Bronchial epithelial cell (primary cell): ENCODE measurements at places on chromosomes 1 and 21. TPM values are rescaled to one million over a fixed set of nuclear protein-coding genes. Genes with fewer than 3 reads are reported as not detected.

Gene PIK3C2B
- 2.1 and 8.4 TPM in 2 replicates for total RNA-seq

Gene AZIN2
- total RNA-seq: 1.3 and 1.5 TPM in 2 replicates

Gene NSUN4
- total RNA-seq: 9.0 and 12.0 TPM in 2 replicates

Gene C1orf185
- not detected in 2 replicates for total RNA-seq

Gene ANKRD34A
- under 0.01 TPM in 2 replicates for total RNA-seq

Gene FBLIM1
- 60.9 and 72.4 TPM in 2 replicates for total RNA-seq

GRCh38 chr1:241963722-241964121, 6.2 kb downstream of the BECN2 start:
- DNase-seq: no peak

DNA sequence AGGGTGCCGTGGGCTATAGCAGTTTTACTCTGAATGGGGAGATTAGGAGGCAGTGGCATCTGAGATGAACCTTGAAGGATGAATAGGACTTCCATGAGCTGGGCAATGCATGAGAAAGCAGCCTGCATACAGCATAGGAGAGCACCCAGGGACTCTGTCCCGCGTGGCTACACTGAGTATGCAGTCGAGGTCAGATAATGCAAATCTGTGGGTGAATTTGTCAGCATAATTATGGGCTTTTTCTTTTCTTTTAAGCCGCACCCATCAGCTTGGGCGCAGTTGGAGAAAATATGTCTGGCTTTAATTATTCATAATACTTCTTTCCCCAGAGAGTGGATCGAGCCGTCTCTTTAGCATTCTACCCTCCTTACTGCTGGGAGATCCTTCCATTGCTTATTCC, 188.5 kb downstream of the ZSCAN20 start:
- no peak for DNase-seq

DNA sequence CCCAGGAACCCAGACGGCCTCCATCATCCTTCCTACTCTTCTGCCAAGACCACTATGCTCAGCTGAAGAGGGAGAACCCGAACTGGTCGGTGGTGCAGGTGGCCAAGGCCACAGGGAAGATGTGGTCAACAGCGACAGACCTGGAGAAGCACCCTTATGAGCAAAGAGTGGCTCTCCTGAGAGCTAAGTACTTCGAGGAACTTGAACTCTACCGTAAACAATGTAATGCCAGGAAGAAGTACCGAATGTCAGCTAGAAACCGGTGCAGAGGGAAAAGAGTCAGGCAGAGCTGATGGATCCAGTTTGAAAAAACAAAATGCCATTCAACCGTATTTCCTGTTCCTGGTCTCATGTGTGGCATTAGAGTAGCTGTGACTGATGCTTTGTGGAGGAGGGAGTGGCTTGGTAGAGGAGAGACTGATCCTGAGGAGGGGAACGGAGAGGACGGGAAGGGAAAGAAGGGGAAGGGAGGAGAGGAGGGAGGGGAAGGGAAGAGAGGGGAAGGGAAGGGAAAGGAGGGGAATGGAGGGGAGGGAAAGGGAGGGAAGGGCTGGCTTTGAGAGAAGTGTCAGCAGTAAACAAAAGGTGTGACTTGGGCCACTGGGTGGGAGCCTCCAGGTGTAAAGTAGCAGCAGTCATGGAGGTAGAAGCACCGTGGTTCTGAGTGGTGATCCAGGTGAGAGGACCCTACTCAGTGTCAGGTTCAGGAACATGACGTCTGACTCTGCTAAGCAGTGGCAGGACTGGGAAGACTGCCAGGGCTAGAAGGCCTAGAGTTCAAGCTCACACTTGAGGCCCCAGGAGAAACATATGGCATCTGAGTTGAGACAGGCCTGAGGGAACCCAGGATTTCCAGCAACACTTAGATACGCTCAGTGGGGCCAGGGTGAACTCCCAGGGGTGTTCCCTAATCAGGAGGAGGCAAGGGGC, 846 bp downstream of the HMGB4 start:
- DNase-seq: no peak

- no peak for DNase-seq
Measured at GRCh38 chr1:3776231-3776961, 3.8 kb downstream of the SMIM1 start.

DNA sequence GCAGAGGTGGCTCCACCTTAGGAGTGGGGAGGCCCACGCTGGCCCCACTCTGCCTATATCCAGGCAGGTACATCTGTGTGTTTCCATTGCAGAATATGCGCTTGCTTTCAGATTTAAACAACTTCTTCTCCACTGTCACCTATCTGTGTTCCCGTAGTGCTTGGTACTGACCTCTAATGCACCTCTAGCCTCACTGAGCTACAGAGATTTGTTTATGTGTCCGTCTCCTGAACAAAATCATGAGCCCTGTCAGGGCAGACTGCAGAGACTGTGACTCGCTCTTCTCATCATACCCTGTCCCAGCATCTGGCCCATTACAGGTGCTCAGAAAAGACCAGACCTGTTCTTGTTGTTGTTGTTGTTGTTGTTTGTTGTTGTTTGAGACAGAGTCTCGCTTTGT, 14.5 kb upstream of the LRRC38 start:
- no peak for DNase-seq

DNA sequence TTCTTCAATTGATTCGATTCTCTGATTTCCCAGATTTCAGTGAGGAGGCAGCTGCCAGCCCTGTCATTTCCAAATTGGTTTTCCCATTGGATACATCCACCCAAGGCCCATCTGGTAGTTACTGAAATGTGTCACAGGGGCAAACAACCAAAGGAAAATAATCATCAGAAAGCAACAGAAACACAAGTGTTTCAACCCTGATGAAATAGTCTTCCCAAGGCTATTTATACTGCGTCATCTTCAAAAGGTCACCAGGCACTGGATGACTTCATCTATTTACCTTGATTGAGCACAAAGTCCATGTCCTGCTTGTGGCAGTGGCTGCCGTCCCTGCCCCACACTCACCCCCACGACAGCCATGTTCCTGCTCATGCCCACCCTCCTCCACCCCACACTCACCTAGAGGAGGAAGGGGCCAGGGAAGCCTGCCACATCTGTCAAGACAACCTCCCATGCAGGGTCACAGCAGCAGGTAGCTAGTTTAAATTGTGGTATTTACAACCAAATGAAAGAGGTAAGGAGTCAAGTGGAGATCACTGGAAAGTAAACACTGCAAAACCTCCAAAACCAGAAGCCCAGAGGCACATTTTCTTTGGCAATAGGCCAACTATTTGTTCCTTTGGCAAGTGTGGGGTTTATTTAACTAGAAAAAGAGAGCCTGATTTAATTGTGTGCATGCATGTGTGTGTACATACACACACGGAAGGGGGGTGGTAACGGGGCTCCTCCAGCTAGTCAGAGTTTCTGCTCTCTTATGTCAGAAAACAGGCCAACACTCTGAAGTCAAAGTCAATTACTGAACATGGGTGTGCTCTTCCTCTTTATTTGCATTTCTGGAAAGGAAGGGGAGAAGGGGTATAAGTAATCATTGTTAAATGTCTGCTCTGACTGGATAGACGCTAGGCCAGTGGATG, 49.5 kb upstream of the RAB4A start:
- peak; percentile 76 for DNase-seq

GRCh38 chr1:90357995-90358394, 359.1 kb downstream of the BARHL2 start:
- peak; percentile 27 for DNase-seq

GRCh38 chr1:24895511-24895910, 34.6 kb downstream of the RUNX3 start:
- DNase-seq: no peak

- no peak for DNase-seq
Measured at GRCh38 chr1:37449936-37450335, 24.4 kb upstream of the ZC3H12A start.

- no peak for DNase-seq
Measured at GRCh38 chr1:241677201-241677600, 25.1 kb downstream of the WDR64 start.

- no peak for DNase-seq
Measured at GRCh38 chr1:67897270-67897949, 64.1 kb upstream of the GNG12 start.

DNA sequence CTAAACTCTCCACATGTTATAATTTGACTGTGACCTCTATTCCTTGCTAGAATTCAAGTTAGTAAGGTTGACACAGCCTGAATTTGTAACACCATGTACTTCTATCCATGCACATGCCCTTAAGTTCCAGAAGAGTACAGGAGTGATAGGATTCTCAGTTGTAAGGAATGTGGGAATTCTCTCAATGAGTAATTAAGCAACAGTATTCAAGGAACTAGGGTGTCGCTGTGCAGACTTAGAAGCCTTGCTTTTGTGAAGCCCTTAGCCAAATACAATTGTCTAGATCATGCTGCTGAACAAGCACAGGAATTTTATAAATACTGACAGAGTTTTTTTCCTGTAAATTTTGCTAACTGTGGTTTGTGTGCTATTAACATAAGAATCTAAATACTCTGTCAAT, 276.3 kb upstream of the PTBP2 start:
- peak; percentile 7 for DNase-seq

DNA sequence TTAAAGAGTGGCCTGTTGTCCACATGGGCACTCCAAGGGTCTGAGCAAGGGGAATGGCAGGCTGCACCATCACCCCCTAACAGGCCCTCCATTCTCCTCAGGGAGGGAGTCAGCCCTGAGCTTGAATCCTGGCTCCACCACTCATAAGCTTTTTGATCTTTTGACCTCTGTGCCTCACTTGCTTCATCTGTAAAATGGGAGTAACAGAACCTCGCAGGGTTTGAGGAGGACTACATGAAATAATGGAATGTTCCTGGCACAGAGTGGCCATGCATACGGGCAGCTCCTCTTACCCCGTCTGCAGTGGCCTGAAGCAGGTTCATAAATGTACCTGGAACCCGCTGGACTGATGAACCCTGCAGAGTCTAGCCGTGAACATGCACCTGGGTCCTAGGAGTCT, 2.1 kb upstream of the XKR8 start:
- DNase-seq: no peak

- no peak for DNase-seq
Measured at GRCh38 chr21:44867999-44868700, 5.3 kb downstream of the PTTG1IP start.

- no peak for DNase-seq
Measured at GRCh38 chr1:54464477-54465146, 58.4 kb upstream of the SSBP3 start.

- peak; percentile 60 for DNase-seq
Measured at GRCh38 chr21:36917471-36918158, 48.9 kb downstream of the HLCS start.
